ENCODE measurements at places on chromosomes 3 and 15. TPM values are rescaled to one million over a fixed set of nuclear protein-coding genes. Genes with fewer than 3 reads are reported as not detected.

The FBXO40 gene
- not detected for total RNA-seq

The SH2D7 gene
- total RNA-seq, result not detected

The GP9 gene
- not detected for total RNA-seq

The CCR2 gene
- total RNA-seq, result not detected

The UBP1 gene
- 47.9 TPM for total RNA-seq

The ULK3 gene
- 46.6 TPM for total RNA-seq

The PEX5L gene
- total RNA-seq, result 0.98 TPM

The SERPINI1 gene
- 2.4 TPM for total RNA-seq

The GHSR gene
- total RNA-seq, result not detected

The AGBL1 gene
- not detected for total RNA-seq

The SCG5 gene
- total RNA-seq, result 0.39 TPM

The COL6A6 gene
- not detected for total RNA-seq

The CFAP92 gene
- total RNA-seq, result 4.8 TPM

The TMC3 gene
- not detected for total RNA-seq
